Mesenchymal stem cell (in vitro differentiated cells and primary cell): ENCODE measurements at places on chromosomes 5 and 9.

DNA sequence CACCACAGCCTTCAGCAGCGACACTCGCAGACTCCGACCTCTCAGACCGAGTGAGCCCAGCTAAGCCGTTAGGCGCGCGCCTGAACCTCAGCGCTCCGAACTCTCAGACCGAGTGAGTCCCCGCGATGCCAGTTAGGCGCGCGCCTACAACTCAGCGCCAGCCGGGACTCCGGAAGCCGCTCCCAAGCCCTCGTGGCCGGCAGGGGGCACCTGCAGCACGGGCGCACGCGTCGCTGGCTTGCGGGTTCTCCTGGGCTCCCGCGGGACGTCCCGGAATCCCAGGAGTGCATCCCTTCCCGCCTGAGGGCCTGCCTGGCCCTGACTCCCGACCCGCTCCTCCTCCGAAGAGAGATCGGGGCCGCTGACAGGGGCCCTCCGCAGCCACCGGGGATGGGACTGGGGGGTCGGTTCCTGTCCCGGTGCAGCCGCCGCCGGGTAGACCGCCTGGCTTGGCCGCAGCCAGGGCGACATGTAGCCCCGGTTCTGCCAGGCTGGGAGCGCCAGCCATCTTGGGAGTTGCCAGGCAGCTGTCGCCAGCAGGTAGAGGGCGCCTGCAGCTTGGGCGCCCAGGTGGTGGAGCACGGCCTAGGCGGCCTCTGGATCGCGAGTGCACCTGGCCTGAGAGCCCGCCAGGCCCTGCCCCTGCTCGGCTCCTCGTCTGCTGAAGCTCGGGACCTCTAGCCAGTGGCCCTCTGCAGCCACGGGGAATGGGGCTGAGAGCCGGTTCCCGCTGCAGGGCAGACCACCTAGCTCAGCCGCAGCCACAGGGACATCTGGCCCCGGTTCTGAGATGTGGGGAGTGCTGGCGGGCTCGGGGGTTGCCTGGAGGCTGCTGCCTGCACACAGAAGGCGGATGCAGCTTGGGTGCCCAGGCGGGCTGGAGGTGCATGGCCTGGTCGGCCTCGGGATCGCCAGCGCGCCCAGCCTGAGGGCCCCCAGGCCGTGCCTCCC lies at the start of gene ANKRD18A:
TSS of gene ANKRD18A (minus strand) at position 114 of the 951 bp plus-strand sequence. CDS start 311 bp downstream, outside the sequence.
- H3K27me3 ChIP-seq = peaks cover 5% of the 10 kb centered on the region
- peak within 1 kb of the TSS; percentile 47 for H3K4me3 ChIP-seq
- DNase-seq = peak; percentile 63

DNA sequence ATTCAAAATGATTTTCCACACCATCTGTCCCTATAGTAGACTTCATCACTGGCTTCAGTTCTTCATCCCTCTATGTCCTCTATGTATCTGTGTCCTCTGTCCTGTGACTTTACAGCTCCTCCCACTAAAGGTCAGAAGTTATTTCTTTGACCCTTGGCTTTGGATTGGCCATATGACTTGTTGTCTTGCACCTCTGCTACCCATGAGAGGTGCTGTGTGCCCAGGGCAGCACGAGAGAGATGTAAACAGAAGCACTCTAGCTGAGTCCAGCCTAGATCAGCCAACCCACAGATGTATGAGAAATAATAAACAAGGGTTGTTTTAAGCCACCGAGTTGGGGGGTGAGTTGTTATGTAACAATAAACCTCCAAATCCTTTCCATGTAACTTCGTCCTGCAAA lies 63.4 kb upstream of the ENTREP1 start:
- no peaks in the 10 kb centered on the region for H3K36me3 ChIP-seq
- no peak for DNase-seq
- H3K4me3 ChIP-seq = no peak overlapping the region
- H3K4me1 ChIP-seq = peaks cover 3% of the 10 kb centered on the region
- no peak overlapping the region for H3K27ac ChIP-seq
- no peaks in the 10 kb centered on the region for H3K27me3 ChIP-seq

DNA sequence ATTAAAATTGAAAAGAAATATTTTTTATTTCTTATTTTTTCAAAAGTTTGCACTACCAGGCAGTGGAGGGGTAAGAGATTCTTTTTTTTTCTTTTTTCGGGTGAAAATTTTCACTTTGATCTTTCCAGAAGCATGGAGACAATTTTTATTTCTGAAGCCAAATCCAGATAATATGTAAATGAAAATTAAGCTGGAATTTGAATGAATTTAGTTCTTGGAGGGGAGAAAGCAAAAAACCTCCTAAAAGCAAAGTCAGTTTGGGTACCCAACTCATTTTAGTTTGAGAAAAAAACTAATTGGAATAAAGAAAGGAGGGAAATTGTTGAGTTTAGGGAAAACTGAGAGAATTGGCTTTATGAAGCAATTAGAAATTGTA lies 872 bp downstream of the ZNF618 start:
- no peaks in the 10 kb centered on the region for H3K27me3 ChIP-seq
- DNase-seq = no peak
- peak overlapping the region; percentile 79 for H3K4me3 ChIP-seq
- H3K27ac ChIP-seq = no peak overlapping the region
- H3K36me3 ChIP-seq = no peaks in the 10 kb centered on the region

DNA sequence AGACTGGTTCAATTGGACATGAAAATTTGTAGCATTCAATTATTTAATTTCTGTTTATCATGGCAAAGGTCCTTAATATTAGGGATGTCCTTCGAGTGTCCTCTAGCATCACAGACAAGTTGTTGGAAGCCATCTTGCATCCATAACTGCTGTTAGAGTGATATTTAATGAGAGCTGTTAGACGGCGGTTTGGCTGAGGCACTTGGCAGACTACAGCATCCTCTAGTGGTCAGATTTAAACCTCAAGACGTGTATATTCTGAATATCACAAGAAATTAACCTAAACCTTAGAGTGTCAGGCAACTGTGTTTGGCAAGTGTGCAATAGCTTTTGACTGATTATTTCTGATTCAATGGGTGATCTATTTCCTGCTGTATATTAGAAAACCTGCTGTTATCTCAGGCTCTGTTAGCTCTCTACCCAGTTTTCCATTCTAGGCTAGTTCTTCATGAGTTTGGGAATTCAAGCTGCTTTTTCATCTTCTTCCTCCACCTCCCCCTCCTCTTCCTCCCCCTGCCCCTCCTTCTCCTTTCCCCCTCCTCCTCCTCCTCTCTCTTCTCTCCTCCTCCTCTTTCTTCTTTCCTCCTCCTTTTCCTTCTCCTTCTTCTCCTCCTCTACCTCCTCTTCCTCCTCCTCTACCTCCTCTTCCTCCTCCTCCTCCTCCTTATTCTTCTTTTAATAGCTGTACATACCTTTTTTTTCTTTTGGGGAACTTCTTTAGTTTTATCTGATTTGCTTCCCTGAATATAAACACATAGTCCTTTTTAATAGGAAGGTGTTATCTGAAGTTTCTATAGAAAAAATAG lies 8.6 kb downstream of the SPINK1 start:
- H3K4me1 ChIP-seq = no peaks in the 10 kb centered on the region
- H3K4me3 ChIP-seq = no peak overlapping the region
- DNase-seq = peak; percentile 66
- no peaks in the 10 kb centered on the region for H3K36me3 ChIP-seq
- H3K27me3 ChIP-seq = no peaks in the 10 kb centered on the region
- no peak overlapping the region for H3K27ac ChIP-seq

GRCh38 chr5:140108093-140109017 lies 5.6 kb upstream of the PURA start:
- DNase-seq = no peak
- no peak overlapping the region for H3K27ac ChIP-seq
- H3K4me1 ChIP-seq = peaks cover 26% of the 10 kb centered on the region
- H3K4me3 ChIP-seq = peak overlapping the region; percentile 87
- no peaks in the 10 kb centered on the region for H3K36me3 ChIP-seq
- no peaks in the 10 kb centered on the region for H3K27me3 ChIP-seq

DNA sequence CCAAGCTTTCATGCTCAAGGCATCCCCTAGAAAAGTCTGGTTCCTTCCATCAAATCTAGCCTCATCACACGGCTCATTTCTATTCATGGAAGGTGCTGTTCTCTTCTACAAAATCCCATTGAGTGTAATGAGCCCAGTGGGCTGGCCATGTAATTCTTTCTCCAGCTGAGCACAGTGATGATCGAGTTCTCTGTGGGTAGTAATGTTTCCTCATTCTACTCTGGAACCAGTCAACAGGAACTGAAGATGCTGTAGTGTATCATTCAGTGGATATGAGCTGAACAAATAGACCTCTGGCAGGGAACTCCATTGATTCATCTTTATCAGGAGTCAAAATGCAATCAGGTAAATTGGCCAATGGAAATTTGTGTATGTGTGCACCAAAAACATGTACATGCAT lies 149.2 kb downstream of the LRRC70 start:
- H3K27me3 ChIP-seq = no peaks in the 10 kb centered on the region
- no peaks in the 10 kb centered on the region for H3K36me3 ChIP-seq
- H3K4me1 ChIP-seq = no peaks in the 10 kb centered on the region
- H3K4me3 ChIP-seq = no peak overlapping the region

DNA sequence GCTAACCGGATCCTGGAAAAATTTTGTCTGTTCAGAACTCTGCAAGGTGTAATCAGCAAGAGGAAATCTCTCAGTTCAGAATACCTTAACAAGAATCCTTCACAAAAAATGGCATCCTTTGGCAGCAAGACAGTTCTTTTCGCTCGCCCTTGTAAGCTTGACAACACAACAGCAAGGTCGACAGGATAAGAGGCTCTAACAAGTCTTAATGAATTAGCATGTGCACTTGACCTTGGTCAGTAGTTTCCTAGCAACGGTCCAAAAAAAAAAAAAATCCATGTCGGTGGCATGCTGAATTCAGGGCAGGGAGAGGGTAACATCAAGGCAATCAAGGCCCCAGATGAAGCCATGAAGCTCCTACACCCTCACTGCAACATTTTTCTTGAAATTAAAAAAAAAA lies 172.8 kb downstream of the APBA1 start:
- peaks cover 5% of the 10 kb centered on the region for H3K4me1 ChIP-seq
- no peaks in the 10 kb centered on the region for H3K27me3 ChIP-seq
- H3K36me3 ChIP-seq = no peaks in the 10 kb centered on the region
- no peak overlapping the region for H3K4me3 ChIP-seq
